ENCODE measurements at places on chromosomes 3 and 15. TPM values are rescaled to one million over a fixed set of nuclear protein-coding genes. Genes with fewer than 3 reads are reported as not detected.

- no peak for DNase-seq
These were observed 17.6 kb downstream of the TRIM42 start for GRCh38 chr3:140695361-140696061.

DNA sequence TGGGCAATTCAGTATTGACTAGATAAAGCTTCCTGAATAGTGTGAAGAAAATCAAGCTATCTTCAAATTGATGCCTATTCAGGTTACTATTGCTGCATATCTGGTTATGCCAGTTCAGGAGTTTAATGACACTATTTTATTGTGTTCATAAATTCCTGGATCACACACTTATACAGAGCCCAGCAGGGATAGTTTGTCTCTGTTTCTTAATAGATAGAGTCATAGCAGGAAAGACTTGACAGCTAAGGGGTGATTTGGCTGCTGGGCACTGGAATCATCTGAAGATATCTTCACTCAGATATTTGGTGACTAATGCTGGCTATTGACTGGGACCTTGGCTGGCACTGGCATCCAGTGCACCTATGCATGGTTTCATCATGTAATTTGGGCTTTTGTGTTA is 187.8 kb downstream of the PYDC2 start:
- DNase-seq = no peak

DNA sequence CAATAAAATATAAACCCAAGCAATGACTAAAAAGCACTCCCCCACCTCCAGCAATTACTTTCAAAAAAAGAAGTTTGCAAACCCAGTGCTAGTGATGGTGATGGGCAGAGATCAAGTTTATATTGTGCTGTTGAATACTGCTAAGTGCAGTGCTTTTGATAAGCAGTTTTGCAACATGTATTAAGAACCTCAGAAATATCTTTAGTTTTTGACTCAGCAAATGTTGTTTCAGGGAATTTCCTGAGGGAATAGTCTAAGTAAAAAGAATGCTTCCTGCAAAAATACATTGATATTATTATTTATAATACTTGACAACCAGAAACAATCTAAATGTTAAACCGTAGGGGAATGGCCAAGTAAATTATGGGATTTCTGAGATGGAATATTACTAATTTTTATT is 69.3 kb downstream of the ADAMTSL3 start:
- no peak for DNase-seq

DNA sequence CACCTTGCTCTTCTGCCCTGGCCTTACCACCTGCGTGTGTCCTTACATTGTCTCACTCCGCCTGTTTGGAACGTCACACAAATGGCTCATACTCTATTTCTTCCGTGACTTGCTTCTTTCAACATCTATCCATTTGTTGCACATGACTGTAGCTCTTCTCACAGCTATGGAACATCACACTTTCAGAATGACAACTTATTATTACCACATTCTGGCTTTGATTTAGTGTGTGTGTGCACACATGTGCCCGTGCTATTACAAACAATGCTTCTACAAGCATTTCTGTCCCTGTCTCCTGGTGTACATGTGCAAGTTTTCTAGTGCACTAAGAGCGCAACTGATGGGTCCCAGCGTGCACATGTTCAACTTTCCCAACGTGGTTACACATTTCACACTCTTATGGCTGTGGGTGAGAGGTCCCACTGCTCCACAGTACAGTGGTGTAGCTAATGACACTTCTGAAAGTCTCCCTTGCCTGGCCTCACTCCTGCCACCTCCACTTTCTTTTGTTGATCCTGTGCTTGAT is 37.8 kb downstream of the PTH1R start:
- peak; percentile 22 for DNase-seq

GRCh38 chr3:127709320-127710060 is 36.7 kb downstream of the ABTB1 start:
- DNase-seq = peak; percentile 54

- DNase-seq = no peak
These were observed 194.6 kb downstream of the SUCLG2 start for GRCh38 chr3:67459796-67460195.

GRCh38 chr3:158731938-158732855 is at the start of gene RARRES1:
Gene RARRES1, minus strand, starts transcription at chr3:158732457. Its CDS starts 42 bp downstream, at chr3:158732415.
- peak; percentile 91 for DNase-seq

DNA sequence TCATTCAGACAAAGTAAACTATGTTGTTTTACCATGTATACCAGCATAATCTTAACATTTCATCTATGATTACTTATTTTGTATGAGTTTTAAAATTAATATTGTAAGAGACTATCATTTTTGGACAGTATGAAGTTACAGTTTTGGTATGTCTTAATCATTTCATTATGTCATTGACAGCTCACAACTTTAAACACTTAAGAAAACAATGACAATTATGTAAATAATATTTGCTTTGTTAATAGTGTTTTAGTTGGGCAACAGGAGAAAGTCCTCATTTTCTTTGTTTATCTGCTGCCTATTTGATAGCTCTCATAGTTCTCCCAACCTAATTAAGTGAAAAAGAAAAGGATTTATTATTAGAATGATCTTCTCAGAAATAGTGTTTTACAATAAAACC is 80.2 kb downstream of the MEF2A start:
- DNase-seq = no peak

GRCh38 chr15:91694831-91695210 is 158.7 kb upstream of the SLCO3A1 start:
- DNase-seq = no peak

- DNase-seq = no peak
These were observed 11.9 kb downstream of the VGLL4 start for GRCh38 chr3:11631820-11632219.

DNA sequence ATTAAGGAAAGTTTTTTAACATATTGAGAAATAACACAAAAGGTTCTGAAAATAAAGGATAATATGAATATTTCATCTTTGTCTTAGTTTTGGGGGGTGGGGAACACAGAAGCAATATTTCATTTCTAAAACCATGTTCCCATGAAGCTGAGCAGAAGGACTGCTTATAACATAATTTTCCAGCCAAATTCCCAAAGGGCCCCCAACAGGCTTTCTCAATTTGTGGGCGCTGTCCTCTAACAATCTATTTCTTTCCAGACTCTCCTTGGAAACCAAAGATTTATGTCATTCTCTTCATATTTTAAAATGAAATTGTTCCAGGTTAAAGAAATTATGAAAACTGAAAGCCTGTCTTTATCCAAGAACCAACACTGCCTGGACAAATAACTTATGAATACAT is 273.5 kb downstream of the ZBTB20 start:
- no peak for DNase-seq

GRCh38 chr3:13846716-13847570 is 32.9 kb downstream of the WNT7A start:
- DNase-seq = no peak

GRCh38 chr3:171323938-171324536 is 136.2 kb downstream of the TNIK start:
- no peak for DNase-seq

DNA sequence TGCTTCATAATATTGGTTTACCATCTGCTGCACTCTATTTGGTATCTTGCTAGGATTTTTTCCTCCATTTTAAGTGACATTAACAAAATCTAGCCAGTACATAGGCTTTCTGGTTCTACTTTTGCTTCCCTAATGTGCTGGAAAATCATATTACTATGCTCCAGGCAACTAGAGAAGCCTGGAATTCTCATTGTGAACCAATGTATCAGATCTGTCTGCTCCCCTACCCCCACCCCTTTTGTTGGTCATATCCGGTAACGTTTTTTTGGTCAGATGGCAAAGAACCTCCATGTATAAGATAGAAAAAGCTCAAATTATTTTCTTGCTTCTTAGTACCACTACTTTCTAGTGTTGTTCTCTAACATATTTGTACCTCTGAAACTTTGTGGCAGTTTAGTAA is 17.1 kb downstream of the MAP2K5 start:
- no peak for DNase-seq

- no peak for DNase-seq
These were observed 286.4 kb upstream of the BCHE start for GRCh38 chr3:166123576-166123975.

DNA sequence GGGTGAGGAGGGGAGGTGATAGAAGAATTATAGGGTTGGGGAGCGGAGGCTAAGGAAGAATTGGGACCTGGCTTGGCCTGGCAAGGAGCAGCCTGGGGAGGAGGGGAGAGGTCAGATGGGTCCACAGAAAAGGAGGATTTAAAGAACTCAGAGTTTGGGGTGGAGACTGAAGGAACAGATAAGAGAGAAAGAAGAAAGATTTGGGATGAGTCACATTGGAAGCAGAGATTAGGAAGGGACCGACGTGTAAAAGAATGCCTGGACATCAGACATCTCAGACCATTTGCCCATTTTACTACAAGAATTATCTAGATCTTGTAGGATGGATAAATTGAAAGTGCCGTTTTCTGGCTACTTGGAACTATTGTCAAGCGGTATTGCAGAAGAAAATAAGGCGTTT is 10.4 kb downstream of the TCAIM start:
- no peak for DNase-seq

- DNase-seq = no peak
These were observed 179.0 kb downstream of the SNRPN start for GRCh38 chr15:25133804-25134203.

GRCh38 chr3:189368384-189368783 is 196.6 kb downstream of the TPRG1 start:
- DNase-seq = no peak

GRCh38 chr3:189737071-189737470 is 105.9 kb downstream of the TP63 start:
- no peak for DNase-seq

GRCh38 chr3:109363634-109364033 is 26.3 kb upstream of the DPPA4 start:
- no peak for DNase-seq

- DNase-seq = no peak
These were observed 570 bp upstream of the NEDD4 start for GRCh38 chr15:55993804-55994560.

- no peak for DNase-seq
These were observed 28.9 kb upstream of the LSAMP start for GRCh38 chr3:116474032-116474780.

DNA sequence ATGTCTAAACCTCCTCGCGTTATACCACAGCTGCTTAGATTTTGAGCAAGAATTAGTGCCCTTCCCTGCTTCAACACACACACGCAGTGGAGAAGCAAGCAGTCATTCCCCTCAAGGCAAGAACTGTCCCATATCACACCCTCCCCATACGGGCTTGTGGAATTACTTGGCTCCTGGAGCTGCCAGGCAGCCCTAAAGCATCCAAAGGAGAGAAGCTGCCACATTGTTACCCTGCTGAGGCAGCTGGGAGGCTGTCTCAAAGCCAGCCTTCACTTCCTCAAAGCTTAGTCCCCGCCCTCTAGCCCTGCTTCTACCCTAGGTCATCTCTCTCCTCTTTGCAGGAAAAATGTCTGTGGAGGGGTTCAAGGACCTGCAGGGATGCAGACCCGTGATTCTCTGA is 153.4 kb downstream of the RORA start:
- no peak for DNase-seq

DNA sequence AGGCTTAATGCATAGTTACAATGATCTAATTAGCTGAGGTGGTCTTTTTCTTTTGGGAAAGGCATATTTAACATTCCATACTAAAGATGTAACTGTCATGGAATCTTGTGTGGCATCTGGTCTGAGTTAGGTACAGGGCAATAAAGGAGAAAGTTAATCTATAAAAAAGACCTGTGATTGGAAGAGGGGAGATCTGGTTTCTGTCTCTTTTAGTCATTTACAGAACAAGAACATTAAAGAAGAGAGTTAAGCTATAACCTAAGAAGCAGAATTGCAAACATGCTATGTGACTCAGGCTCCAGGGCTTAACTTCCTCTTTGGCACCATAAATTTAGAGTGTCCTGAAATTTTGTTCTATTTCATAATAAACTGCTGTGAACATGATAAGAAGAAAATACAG is 47.2 kb upstream of the MME start:
- no peak for DNase-seq

- no peak for DNase-seq
These were observed 13.8 kb downstream of the FEZF2 start for GRCh38 chr3:62359531-62359930.

- DNase-seq = no peak
These were observed 492.7 kb downstream of the AGBL1 start for GRCh38 chr15:86572368-86572841.

DNA sequence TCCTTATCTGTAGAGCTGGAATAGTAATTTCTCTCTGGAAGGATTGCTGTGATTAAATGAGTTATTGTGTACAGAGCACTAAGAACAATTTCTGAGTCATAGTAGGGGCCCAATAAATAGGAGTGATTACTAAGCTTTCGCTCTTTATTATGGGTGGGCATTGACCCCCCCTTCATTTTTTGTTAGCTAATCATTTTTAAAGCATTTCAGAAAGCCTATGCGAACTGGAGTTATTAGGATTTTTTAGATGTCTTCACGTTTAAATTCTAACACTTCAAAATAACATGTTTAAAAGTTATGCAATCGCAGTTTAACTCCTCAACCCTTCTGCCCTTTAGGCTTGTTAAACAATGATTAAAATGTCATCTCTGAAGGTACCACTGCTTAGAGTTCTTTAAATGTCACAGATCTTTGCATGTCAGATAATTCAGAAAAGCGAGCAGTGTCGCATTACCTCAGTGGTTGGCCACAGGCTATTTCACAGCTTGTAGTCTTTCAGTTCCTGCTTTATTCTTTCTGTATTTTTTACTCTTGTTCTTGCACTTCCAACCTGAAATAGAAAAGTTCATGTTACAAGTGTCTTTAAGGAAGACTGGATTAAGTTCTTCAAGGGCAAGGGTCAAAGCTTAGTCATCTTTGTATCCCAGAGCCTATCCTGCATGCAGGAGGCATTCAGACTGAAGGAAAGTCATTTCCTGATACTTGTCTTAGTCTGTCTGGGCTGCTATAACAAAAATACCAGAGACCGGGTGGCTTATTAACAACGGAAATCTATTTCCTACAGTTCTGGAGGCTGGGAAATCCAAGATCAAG is 102.9 kb downstream of the FNDC3B start:
- no peak for DNase-seq

Gene ZDHHC19
- 0.24 TPM for total RNA-seq

Gene SHC4
- 3.3 TPM for total RNA-seq

Gene CFAP91
- total RNA-seq = 0.57 TPM

Gene KBTBD13
- 3.3 TPM for total RNA-seq

Gene GABRB3
- total RNA-seq = 2.7 TPM

Gene MAP6D1
- total RNA-seq = 2.3 TPM

Gene CHSY1
- 17.5 TPM for total RNA-seq

Gene SH2D7
- not detected for total RNA-seq

Gene SLC24A5
- not detected for total RNA-seq

Gene GMNC
- 0.19 TPM for total RNA-seq

Gene FSD2
- total RNA-seq = 48.7 TPM

Gene RSL24D1
- 38.4 TPM for total RNA-seq

Gene GOLGA8S
- 1.1 TPM for total RNA-seq

Gene RGMA
- 16.5 TPM for total RNA-seq

Data from cardiac septum (tissue), 1 donor.